ENCODE measurements at places on chromosomes 5 and 9. TPM values are rescaled to one million over a fixed set of nuclear protein-coding genes. Genes with fewer than 3 reads are reported as not detected.

The LHFPL2 gene
- 60.0 TPM for total RNA-seq

The FBP2 gene
- total RNA-seq: not detected

The NUDCD2 gene
- total RNA-seq: 33.4 TPM

The KCNMB1 gene
- total RNA-seq: not detected

The TAF11L6 gene
- not detected for total RNA-seq

The CEL gene
- 0.58 TPM for total RNA-seq

The PTGDS gene
- 0.71 TPM for total RNA-seq

The NEUROG1 gene
- total RNA-seq: not detected

The RASEF gene
- 8.6 TPM for total RNA-seq

The SV2C gene
- total RNA-seq: not detected

The INSL6 gene
- total RNA-seq: not detected

The SLC34A3 gene
- 0.13 TPM for total RNA-seq

The KLF4 gene
- 13.3 TPM for total RNA-seq

The FRMPD1 gene
- total RNA-seq: 0.05 TPM

The NSG2 gene
- total RNA-seq: 0.10 TPM

The CARD6 gene
- 4.2 TPM for total RNA-seq

The FAT2 gene
- not detected for total RNA-seq

The GPR151 gene
- total RNA-seq: not detected

The LCN1 gene
- total RNA-seq: not detected

The FOXD4L3 gene
- not detected for total RNA-seq

The PIP5K1B gene
- total RNA-seq: not detected

The GZMA gene
- not detected for total RNA-seq

The TRMO gene
- 12.7 TPM for total RNA-seq

The CCDC171 gene
- 0.41 TPM for total RNA-seq

The UHRF2 gene
- 31.6 TPM for total RNA-seq

The ANKRD18B gene
- 6.0 TPM for total RNA-seq

Data from A549 treated with CpdA at 1 μM for 4 hours (cell line).